ENCODE measurements at places on chromosomes 1 and 21.
A peak's percentile ranks its signal among the peaks of the same experiment; 100 is the strongest.

- DNase-seq = no peak
Observed at GRCh38 chr1:16153999-16154673, 1.7 kb downstream of the EPHA2 start.

DNA sequence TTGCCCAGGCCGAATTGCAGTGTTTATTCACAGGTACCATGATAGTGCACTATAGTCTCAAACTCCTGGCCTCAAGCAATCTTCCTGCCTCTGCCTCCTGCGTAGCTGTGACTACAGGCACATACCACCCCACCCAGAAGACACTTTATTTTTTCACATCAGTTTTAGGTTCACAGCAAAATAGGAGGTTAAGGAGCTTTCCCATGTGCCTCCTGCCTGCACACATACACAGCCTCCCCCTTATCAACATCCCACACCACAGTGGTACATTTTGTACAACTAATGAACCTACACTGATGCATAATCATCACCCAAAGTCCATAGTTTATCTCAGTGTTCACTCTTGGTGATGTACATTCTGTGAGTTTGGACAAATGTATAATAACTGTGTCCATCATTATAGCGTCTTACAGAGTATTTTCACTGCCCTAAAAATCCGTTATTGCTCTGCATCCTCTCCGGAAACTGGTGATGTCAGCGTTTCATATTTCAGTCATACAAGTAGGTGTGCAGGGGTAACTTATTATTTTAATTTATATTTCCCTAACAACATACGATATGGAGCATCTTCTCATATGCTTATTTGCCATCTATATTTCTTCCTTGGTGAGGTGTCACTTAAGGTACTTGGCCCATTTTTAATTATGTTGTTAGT is 23.2 kb downstream of the OR13G1 start:
- no peak for DNase-seq

DNA sequence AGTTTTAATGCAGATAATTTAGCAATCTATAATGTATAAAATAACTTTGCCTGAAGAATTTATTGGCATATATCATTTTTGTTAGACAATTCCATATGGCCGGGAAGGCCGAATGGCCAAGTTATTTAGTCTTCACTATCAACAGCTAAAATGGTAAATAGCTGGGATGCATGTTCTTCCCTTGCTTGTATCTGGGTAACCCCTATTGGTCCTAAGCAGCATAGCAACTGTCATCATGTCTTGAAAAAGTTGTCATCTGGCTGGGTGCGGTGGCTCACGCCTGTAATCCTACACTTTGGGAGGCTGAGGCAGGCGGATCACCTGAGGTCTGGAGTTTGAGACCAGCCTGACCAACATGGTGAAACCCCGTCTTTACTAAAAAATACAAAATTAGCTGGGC is 340.0 kb upstream of the DPYD start:
- no peak for DNase-seq

- no peak for DNase-seq
Observed at GRCh38 chr1:95983831-95984230, 737.8 kb upstream of the PTBP2 start.

- DNase-seq = no peak
Observed at GRCh38 chr1:9886092-9886742, 23.9 kb downstream of the CTNNBIP1 start.

GRCh38 chr21:15508554-15508953 is 221.2 kb upstream of the USP25 start:
- DNase-seq = no peak

- DNase-seq = no peak
Observed at GRCh38 chr1:36284517-36284916, 21.7 kb upstream of the SH3D21 start.

- peak; percentile 75 for DNase-seq
Observed at GRCh38 chr1:113830039-113830438, 17.8 kb upstream of the RSBN1 start.

GRCh38 chr1:119209061-119209460 is 68.6 kb upstream of the WARS2 start:
- DNase-seq = no peak

DNA sequence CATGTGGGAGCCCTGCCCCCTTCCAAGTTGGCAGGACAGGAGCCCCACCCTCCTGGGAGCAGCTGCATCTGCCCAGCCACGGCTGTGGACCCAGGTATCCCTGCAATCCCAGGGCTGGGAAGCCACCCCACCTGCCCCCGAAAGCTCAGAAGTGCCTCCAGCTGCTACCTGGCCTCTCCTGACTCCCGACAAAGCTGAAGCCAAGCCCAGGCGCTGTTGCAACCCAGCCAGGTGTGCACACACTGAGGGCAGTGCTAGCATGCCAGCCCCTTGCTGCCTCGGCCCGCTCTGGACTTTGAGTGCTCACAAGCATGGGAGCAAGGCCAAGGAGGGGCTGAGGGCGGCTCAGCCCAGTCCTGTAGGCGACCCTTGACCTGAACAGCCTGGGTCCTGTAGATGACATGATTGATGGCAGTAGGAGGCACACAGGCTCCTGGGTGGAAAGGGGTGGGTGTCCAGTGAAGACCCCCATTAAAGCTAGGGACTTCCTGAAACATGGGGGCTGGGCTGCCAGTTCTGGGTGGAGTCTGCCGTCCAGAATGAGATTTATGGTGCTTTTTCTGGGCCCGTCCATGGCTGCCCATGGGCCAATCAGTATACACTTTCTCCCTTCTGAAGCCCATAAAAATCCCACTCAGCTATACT is 2.8 kb upstream of the SSU72 start:
- DNase-seq = no peak

- DNase-seq = no peak
Observed at GRCh38 chr1:24198766-24199165, 11.7 kb upstream of the IFNLR1 start.

DNA sequence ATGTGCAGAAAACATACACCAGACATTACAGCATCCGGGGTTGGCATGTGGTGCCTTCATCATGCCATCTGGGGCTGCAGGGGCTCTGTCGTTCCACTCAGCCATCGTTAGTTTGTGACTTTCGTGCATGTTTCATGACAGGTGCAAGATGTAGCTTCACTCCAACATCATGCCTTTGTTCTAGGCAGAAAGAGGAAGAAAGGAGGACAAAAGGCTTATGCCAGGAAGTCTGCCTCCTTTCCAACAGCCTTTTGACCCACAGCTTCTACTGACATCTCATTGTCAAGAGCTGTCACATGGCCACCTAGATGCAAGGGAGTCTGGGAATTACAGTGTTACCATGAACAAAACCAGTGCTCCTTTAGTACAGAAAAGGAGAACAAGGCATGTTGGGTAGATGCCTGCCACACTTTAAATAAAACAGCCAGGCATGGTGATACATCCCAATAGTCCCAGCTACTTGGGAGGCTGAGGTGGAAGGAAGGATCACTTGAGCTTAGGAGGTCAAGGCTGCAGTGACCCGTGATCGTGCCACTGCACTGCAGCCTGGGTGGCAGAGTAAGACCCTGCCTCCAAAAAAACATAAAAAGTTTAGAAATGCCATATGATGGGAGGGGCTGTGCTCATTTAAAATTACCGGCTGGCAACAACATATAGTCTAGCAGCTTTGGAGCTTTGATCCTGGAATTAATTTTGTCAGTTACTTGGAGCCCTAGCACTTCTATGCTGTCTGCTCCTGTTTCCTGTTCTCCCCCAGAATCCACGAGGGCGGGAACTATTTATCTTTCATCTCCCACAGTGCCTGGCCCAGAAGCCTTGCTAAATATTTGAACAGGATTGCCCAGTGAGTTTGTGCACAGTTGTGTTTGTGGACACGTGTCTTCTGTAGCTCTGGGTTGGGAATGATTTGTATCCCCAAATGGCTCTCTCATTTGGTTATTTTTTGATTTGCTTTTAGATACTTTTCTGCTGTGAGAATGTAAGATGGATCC is 7.4 kb downstream of the DOP1B start:
- DNase-seq = no peak

DNA sequence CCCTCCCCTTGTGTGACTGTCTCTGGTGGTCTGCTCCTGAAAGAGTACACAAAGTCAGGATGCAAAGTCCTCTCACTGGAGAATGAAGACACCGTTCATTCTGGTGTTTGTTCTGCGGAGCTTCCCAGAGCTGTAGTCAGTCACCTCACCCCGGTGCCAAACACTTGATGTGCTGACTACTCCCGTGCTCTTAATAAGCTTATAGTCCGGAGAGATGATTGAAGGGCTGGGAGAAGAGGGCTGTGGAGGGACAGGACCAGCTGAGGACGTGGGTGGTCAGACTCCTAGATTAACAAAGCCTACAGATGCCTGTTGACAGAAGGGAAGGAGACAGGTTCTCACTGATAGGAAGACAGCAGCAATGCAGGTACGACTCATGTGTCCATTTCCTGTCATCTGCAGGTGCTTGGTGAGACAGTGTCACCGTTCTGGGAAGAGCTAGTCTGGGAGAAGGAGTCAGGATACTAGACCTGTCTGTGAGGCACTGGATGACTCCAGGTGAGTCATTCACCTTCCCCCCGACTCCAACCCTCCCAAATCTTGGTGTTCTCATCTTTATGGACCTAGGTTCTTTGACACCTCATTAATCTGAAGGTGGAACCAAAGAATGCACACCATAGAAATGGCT is 40.4 kb upstream of the LRRN2 start:
- no peak for DNase-seq

DNA sequence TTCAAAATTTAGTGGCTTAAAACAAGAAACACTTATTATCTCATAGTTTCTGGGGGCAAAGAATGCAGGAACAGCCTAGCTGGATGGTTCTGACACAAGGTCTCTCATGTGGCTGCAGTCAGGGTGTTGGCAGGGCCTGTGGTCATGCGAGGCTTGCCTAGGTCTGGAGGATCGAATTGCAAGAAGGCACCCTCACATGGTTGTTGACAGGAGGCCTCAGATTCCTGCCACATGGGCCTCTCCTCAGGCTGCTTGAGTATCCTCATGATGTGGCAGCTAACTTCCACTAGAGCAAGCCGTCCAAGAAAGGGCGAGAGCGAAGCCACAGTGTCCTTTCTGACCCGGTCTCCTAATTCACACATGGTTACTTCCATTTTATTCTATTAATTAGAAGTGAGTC is 6.2 kb upstream of the NRIP1 start:
- no peak for DNase-seq

GRCh38 chr1:186798960-186799688 is 29.6 kb upstream of the PLA2G4A start:
- no peak for DNase-seq

GRCh38 chr1:17948594-17948993 is 159.0 kb upstream of the IGSF21 start:
- no peak for DNase-seq

- no peak for DNase-seq
Observed at GRCh38 chr1:20354610-20355009, 63.9 kb downstream of the VWA5B1 start.

DNA sequence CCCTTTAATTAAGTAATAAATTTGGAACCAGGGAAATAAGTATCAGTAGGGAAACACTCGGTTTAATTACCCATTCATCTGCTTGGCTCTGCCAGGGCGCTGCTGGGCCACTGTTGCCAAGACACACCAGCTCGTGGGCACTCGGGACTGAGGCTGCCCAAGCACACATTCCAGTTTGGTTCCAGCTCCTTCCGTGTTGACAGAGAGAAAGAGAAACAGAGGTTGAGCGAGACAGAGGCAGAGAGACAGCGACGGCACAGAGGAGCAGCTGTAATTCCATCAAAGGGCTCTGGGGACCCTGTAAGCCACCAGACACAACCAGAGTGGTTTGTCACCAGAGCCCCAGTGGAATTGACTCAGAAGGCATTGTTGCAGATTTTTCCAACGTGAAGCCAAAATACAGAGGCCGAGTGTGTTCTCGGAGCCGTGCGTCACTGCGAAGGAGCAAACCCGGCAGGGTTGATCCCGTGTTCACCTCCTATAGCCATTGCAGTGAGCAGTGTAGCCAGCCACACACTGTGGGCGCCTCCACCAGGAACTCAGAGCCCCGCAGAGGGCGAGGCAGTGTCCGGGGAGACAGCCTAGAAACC is 33.5 kb downstream of the SYF2 start:
- DNase-seq = peak; percentile 62

DNA sequence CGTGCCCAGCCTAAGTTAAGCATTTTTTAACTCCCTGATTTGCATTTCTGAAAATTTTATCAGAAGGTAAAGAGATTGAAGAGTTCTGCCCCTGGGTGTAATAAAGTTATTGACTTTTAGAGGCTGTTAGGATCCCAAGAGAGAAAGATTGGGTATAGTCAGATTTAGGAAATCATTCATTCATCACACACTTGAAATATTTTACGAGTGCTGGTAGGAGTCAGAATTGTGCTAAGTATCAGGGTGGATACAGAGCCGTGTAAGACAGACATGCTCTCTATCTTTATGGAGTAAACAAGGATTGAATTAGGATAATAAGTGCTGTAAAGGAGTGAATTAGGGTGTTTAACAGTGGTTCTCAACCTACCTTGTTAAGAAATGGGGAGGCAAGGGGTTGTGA is 3.0 kb downstream of the SZT2 start:
- DNase-seq = no peak

DNA sequence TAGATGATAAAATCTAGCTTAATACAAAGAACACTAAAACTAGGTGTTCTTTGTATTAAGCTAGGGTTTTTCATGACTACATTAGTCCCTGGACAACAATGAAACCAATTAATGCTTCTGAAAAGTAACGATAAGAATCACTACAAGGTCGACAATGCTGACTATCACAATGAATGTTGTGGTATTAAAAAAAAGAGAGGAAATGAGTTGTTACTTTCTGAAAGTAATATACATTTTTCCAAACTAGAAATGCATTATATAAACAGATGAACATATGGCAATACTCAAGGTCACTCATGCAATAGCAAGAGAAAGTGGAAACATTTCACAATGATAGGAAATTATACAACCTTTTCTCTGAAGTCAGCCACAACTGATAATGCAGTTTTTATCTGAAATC is 19.0 kb downstream of the DPH5 start:
- DNase-seq = no peak

- DNase-seq = no peak
Observed at GRCh38 chr1:10484521-10484920, 9.8 kb downstream of the PEX14 start.

DNA sequence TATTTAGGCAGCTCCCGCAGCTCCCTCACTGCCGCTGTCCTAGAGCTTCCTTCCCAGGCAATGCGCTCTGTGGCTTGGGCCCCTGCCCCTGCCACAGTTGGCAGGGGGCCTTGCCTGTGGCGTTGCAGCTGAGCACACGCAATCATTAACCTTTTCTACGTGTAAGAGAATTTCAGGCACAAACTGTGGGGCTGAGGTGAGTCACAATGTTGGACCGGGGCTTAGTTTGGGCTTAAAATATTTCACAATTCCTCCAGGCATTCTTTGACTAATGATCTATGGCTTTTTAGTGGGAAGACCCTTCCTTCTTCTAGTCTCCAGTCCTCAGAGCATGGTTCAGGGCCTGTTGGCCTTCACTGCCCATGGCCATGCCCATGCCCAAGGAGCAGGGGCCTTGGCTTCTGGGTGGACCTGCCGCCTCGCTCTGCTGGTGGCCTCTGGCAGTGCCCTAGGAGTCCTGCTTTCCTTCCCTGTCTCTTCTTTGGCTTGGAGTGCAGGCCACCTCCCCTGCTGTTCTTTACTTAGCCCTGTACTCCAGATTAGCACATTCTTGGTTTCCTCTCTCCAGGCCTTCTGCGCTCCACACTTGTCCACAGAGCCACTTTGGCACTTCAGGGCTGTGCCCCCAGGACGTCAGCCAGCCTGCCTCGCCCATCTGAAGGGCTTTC is 39.2 kb downstream of the MAPKAPK2 start:
- peak; percentile 82 for DNase-seq

Measured in fibroblast of skin of right biceps (primary cell).